ENCODE measurements at places on chromosomes 4 and X.

DNA sequence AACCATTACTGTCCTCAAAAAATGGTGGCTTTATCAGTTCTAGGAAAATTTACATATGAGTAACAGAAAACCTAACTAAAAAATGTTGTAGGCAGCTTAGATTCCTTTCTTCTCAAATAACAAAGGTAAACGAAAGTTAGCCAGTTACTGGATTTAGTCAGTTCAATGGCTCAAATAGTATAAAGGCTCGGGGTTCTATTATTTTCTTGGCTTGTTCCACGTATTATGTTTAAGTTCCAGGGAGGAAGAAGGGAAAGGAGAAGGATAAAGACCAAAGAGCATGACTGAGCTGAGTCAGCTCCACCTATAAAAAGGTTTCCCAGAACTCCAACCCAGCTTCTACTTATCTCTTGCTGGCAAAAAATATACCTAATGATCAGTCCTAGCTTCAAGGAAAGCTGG lies 41.0 kb upstream of the MAB21L2 start:
- no peak for DNase-seq

DNA sequence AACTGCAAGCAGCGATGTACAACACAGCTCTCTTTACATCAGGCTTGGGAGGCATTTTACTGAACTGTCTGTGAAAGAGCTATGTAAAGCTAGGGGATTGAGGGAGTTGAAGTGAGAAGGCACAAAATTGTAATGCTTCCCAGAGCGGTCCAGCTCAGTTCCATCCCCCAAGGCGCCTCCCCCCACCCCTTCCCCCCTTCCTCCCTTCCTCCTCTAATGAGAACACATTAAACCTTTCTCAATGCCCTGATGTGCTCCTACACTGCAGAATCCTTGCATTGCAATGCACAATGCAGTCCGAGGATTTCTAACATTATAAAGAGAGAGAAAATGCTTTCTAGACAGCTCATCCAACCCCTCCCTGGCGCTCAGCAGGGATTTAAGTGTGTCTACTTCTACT lies 73.9 kb downstream of the CXXC4 start:
- no peak for DNase-seq

- DNase-seq: no peak
Measured at GRCh38 chrX:141180851-141181250, 3.9 kb upstream of the LDOC1 start.

GRCh38 chr4:76090241-76090691 lies 15.8 kb downstream of the ART3 start:
- DNase-seq: no peak

- DNase-seq: no peak
Measured at GRCh38 chr4:153927451-153927850, 138.6 kb upstream of the SFRP2 start.

DNA sequence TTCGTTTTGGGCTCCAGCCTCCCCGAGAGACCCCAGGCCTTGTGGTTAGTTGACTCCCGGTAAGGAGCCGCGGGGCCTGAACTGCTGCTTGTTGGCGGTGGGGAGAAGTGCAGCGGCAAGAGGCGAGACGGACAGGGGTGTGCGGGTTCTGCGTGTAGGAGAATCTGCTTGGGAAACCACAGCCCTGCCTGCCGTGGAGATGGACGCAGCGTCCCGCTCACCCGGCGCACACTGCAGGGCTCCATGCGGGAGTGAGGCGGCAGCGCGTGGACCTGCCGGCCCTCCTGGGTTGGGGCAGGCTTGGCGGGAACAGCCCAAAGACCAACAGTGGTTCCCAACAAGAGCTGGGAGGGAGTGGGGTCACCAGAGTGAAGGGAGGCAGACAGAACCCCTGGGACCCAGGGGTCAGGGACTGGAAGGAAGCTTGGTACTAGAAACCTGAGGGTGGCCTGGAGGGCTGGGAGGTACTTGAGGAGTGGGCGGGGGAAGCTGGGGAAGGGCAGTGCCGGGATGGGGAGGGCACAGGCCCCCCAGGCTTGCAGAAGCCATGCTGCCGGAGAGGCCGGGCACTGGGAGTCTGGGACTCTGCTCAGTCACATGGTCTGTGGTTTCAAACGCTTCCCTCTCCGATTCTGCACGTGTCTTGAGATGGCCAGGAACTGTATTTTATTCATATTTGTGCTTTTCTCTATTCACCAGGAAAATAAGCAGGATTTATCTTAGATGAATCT lies 70.8 kb downstream of the RGS12 start:
- DNase-seq: no peak

- DNase-seq: no peak
Measured at GRCh38 chrX:44428989-44429627, 85.6 kb upstream of the EFHC2 start.

DNA sequence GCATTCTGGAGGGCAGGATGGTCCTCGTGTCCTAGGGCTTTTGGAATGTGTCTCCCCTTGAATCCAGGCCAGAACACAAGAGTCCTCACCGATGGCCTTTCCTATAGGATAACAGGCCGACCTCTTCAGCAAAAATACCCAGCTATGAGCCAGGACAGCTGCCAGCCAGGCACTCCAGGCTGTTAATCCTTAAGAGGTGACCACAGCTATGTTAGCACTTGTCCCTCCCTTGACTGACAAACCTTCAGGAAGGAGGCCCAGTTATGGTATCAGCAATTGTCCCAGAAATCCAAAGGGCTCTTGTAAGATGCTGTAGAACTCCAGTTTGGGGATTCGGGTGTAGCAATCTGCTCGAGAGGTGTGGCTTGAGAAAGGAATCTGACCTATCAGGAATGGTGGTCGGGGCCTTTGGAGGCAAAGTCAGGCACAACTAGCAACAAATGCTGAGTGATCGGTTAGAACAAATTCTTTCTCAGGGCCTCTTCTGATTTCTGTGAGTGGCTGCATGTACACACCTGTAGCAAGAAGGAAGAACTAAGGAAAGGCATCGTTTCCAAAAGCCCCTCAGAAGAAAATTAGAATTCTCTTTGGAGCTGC lies 54.6 kb downstream of the PTCHD1 start:
- DNase-seq: no peak

All from substantia nigra (tissue), 51 donors.